Stimulated activated CD8-positive, alpha-beta memory T cell treated with anti-CD3 and anti-CD28 coated beads, Interleukin-4, amount 100 ng/mL, for 1 hour (primary cell): ENCODE measurements at places on chromosomes 11 and 22.

GRCh38 chr22:29270475-29271271 is 2.6 kb downstream of the EWSR1 start:
- DNase-seq = no peak

- DNase-seq = no peak
Measured at GRCh38 chr22:22684580-22685561, 40.5 kb downstream of the GGTLC2 start.

DNA sequence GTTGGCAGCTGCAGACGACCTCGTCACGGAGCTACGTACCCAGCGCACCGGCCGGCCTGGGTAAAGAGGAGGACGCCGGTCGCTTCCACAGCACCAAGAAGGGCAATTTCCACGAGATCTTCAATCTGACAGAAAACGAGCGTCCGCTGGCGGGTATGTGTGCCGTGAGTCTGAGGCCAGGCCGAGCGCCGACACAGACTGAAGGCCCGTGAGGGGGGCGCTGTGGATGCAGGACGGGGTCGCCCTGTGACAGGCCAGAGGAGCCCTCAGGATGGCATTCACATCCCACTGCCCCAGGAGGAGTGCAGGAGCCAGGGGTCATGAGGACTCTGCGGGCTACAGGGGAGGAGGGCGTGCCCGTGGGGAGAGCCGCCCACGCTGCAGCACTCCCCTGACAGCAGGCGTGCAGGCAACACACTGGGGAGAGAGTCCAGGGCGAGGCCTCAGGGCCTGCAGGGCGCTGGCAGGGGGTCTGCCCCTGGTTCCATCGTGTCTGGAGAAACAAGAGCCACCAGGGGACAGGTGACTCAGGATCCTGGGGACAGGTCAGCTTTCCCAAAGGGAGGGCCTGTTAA is 53.6 kb downstream of the GRAMD4 start:
- no peak for DNase-seq

GRCh38 chr22:19872779-19873137 is 18.1 kb upstream of the GNB1L start:
- DNase-seq = no peak

GRCh38 chr11:22192289-22192641 is 620 bp upstream of the ANO5 start:
- DNase-seq = no peak

- no peak for DNase-seq
Measured at GRCh38 chr22:44723801-44724200, 21.8 kb downstream of the PRR5 start.

- DNase-seq = no peak
Measured at GRCh38 chr11:7892059-7892699, 38.9 kb downstream of the OR10A6 start.

DNA sequence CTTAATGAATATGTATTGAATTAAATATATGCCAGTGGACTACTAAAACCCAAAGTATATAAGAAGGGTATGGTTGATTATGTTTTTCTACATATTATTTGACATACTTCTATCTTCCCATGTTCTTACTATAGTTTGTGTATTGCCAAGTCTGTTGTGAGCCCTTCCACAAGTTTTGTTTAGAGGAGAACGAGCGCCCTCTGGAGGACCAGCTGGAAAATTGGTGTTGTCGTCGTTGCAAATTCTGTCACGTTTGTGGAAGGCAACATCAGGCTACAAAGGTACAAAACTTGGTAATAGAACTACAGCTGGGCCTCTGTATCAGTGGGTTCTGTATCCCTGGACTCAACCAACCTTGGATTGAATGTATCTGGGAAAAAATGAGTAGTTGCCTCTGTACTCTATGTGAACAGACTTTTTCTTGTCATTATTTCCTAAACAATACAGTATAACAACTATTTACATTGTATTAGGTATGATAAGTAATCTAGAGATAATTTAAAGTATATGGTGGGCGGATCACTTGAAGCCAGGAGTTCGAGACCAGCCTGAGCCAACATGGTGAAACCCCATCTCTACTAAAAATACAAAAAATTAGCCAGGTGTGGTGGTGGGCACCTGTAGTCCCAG is 38.7 kb upstream of the TTC36 start:
- peak; percentile 60 for DNase-seq

GRCh38 chr11:133742353-133742752 is 103.0 kb downstream of the SPATA19 start:
- DNase-seq = no peak

GRCh38 chr11:47976931-47977330 is 3.4 kb upstream of the PTPRJ start:
- DNase-seq = no peak

DNA sequence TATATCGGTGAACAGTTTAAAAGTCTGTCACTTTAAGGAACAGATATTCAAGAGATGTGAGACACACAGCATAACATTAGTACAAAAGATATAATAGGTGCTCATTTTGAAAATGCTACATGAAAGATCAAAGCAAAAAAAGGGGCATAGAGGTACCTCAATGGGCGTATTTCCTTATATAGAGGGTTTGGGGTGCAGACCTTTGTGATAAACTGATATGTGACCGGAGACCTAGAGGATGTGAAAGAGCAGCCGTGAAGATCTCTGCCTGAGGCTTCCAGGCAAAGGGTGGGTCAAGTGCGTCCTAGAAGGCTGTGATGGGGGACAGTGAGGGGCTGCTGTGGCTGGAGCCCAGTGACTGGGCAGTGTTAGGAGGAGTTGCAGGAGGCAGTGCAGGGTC is 551.4 kb downstream of the ETS1 start:
- no peak for DNase-seq

DNA sequence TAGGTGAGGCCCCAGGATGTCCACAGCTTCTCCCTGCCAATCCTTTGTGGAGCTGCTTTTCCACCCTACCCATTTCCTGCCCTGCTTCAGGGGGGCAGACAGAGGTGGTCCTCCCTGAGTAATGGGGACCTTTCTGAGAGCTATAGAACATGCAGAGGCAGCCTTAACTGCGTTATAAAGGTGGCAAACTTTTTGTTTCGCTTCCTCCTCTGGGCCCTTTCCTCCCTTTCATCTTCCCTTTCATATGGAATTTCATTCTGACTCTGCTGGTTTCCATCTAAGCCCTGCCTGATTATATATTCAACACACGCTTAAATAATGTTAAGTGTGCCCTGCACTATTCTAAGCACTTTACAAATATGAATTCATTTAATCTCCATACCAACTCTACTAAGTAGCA is 169.3 kb upstream of the E2F8 start:
- DNase-seq = no peak

GRCh38 chr11:30495437-30495836 is 90.7 kb downstream of the MPPED2 start:
- DNase-seq = no peak

DNA sequence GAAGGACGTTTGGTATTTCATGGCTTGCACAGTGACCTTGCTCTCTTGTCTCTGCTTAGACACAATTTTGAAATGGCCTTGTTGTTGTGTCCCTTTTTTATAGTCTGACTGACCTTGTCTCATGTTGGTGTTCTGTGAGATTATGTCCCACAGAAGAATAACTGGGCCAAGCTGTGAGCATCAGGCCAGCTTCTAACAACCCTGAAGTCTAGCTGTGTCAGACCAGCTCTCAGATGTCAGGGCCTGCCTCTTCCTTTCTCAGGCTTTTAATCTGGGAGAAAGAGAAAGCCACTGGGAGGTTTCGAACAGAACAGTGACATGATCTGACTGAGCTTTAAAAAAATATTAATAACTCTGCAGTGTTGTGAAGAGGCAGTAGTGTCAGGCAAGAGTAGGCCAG is 2.0 kb upstream of the UEVLD start:
- DNase-seq = no peak

GRCh38 chr11:6362185-6362872 is 27.9 kb upstream of the SMPD1 start:
- no peak for DNase-seq

DNA sequence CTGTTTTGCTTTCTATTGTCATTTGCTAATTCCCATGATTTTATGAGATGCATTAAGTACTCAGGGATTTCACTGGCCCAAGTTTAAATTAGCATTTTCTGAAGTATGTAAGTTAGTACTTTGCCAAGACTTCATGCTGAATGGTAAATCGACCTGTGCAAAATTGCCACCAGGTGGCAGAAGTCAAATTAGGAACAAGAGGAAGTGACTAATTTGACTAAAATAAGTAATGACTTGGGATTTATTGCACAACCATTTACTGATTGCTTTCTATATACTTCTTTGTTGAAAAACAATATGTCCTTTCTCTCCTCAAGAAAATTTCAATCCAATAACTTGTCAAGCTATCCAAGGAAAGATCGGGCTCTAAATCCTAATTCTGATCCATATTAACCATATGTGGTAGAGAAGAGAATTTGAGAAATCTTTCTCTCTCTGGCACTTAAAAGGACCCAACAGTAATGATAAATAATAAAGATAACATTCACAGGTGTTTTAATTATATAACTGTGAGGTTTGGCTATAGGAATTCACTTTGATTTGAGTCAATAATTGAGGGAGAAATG is 253.7 kb upstream of the CHORDC1 start:
- no peak for DNase-seq

- no peak for DNase-seq
Measured at GRCh38 chr11:43927925-43928707, 14.3 kb upstream of the C11orf96 start.

- DNase-seq = no peak
Measured at GRCh38 chr11:73249304-73249703, 22.8 kb upstream of the P2RY6 start.

- no peak for DNase-seq
Measured at GRCh38 chr11:126495281-126496220, 140.1 kb downstream of the ST3GAL4 start.

DNA sequence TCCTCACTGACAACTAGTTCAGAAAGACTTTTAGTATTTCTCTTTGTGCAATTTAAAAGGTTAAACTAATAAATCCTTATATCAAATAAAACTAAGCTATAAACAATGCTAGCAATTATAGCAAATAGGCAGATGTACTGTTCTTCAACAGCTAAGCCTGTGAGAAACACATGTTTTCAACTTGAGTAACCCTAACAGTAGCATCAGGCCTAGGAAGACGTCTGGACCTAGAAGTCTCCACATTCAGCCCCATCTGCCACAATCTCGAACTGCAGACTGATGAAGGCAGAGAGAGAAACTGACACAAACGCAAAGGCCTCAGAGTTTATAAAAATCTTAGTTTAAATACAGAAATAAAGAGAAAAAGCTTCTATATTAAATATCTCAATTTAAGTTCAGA is 2.5 kb downstream of the ST13 start:
- DNase-seq = no peak

- DNase-seq = no peak
Measured at GRCh38 chr22:43882122-43882767, 9.6 kb downstream of the PNPLA5 start.

- no peak for DNase-seq
Measured at GRCh38 chr11:60362241-60362640, 16.1 kb upstream of the MS4A7 start.

DNA sequence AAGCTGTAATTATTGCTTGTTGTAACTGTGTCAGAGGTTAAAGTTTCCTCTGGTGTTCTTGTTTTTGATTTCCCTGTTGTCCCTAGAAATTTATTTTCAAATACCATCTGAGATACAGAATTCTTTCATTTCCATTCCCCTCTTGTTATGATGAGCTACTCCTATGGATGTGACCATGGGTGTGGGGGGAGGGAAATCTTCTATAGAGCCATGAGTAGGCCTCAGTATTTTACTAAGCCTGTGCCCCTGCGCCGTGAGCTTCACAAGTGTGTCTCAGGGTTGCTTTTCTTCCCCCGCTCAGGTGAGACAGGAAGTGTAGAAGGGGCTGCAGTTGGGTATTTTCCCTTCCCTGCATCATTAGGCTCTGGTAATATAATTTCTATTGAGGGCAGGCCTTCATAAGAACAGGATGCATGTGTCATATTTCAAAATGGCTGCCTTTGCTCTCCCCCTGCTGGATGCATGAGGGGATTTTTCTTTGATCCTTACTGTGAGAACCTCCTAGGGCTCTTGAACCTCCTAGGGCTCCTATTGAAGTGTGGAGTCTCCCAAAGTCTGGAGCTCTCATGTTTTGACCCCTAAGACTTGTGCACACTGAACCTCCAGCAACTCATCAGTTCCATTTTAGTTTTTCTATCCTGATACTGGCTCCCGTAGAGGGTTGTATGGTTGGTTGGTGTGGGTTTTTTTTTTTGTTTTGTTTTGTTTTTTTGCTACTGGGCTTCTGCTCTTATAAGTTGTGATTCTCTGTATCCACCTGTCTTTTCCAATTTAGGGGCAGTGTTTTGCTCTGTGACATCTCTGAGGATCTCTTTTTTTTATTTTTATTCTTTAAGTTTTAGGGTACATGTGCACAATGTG is 658.2 kb downstream of the NTM start:
- DNase-seq = no peak

GRCh38 chr22:48630433-48630754 is 1197.3 kb downstream of the BRD1 start:
- DNase-seq = no peak

- DNase-seq = no peak
Measured at GRCh38 chr11:26095340-26095739, 236.6 kb upstream of the ANO3 start.

DNA sequence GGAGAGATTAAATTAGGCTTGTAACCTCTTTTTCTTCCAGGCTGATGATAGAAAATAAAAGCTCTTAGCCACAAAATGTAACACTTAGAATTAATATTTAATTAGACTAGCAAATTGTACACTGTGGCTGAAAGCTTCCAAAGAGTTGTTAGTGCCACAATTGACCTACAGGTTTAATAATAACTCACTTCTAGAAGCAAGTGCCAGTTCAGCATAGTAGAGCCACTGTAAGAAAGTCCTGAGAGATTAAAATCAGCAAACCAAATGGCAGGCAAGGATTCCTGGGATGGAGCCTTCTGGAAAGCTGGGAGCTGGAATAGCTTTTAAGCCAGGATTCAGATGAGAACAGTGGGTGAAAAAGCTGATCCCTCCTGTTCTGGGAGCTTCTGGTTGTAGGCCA is 131.0 kb downstream of the ELP4 start:
- no peak for DNase-seq

DNA sequence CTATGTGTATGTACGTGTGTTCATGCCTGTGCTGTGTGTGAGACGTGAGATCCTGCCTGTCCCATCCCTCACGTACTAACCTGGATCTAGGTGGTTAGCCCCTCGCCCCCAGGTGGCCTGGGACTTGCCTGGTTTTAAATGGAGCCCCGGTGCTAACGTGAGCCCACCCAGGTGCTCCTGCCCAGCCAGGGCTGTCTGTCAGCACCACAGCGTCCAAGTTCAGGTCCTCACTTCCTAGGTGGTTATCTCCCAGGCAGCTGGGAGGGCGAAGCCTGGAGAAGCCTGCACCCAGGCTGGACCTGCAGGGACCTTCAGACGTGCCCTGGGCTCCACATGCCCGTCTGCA is 86.0 kb downstream of the KCNQ1 start:
- DNase-seq = no peak
